RKO (cell line): ENCODE measurements at places on chromosomes 16 and 17.

DNA sequence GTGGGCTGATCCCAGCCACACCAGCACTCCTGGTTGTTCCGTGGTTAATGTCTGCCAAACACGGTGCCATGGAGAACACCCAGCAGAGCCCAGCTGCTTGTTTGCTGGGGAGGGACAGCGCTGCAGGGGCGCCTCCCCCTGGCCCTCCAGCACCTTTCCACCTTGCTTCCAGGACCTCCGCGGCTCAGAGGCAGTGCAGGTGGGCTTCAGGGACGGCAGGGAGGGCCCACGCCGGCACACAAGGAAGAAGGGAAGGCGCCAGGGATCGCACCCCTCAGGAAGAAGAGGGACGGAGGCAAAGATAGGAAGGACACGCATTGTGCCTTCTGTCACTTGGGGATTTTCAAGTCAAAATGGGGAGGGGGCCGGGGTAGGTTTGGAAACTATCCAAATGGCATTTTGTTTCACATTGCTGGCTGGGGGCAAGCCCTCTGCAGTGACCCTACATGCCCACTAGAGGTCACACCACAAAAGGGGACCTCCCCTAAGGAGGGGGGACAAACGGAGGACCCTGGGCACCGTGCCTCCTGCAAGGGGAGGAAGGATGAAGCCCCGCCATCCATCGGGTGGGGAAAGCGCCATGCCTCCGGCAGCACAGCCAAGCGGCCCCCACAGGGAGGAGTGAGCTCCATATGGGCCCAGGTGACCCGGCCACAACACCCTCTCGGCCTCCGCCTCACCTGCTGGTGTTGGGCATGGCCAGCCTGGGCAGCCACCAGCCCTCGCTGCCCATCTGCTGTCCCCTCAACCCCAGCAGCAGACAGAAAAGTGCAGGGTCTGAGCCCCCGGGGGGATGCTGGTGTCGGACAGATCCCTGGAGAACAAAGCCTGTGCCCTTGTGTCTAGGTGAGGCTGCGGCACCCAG lies 7.5 kb upstream of the C16orf95 start:
- DNase-seq = no peak

- peak; percentile 40 for DNase-seq
These were observed 31.5 kb downstream of the RBL2 start for GRCh38 chr16:53465606-53466280.

GRCh38 chr17:71118039-71118438 lies 948.7 kb downstream of the KCNJ2 start:
- DNase-seq = no peak

- peak; percentile 79 for DNase-seq
These were observed 204.6 kb downstream of the STX8 start for GRCh38 chr17:9371019-9371418.

DNA sequence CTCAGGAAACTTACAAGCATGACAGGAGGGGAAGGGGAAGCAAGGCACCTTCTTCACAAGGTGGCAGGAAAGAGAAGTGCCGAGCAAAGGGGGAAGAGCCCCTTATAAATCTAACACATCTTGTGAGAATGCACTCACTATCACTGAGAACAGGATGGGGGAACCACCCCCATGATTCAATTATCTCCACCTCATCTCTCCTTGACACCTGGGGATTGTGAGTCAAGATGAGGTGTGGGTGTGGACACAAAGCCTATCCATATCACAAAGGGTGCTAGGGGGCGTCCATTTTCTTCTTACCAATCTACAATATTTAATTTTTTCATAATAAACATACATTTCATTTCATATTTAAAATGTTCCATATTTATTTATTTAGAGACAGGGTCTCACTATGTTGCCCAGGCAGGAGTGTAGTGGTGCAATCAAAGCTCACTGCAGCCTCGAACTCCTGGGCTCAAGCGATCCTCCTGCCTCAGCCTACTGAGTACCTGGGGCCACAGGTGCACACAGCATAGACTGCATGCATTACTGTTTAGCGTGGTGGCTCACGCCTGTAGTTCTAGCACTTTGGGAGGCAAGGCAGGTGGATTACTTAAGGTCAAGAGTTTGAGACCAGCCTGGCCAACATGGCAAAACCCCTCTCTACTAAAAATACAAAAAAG lies 26.5 kb upstream of the FAAP100 start:
- DNase-seq = no peak

- no peak for DNase-seq
These were observed 70.2 kb upstream of the GNAO1 start for GRCh38 chr16:56121156-56121500.

GRCh38 chr17:31842195-31843069 lies 16.6 kb downstream of the COPRS start:
- DNase-seq = peak; percentile 55

- peak; percentile 90 for DNase-seq
These were observed 669 bp downstream of the RNF167 start for GRCh38 chr17:4940555-4941318.

GRCh38 chr17:8732406-8733085 lies 12.1 kb downstream of the CCDC42 start:
- DNase-seq = no peak

DNA sequence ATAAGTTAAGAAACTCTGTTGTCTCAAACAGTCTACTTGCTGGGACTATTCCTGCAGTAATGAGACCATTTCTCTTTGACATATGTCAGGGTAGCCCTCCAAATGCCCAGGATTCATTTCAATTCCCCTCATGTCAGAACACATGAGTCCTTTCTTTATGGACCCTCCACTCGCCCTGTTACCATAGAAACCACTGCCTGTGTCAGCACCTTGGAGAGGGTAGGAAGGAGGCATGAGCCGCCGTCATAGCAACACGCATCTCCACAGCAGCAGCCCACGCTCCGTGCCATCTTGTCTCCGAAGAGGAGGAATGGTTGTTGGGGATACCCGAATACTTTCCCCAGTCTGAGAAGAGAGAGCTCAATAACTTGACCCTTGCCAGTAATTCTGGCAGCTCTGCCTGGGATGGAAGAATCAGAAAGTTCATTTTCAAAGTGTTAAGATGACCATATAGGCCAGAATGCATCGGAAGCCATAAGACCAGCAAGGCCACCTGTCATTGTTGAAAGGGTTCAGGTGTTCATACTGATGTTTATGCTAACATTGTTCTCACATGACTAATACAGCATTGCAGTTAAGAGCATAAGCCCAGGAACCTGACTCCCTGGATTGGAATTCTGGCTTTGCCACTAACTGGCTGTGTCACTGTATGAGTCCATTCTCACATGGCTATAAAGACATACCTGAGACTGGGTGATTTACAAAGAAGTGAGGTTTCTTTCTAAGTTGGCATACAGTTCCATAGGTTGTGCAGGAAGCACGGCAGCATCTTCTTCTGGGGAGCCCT lies 141.3 kb downstream of the ABCC12 start:
- peak; percentile 49 for DNase-seq

DNA sequence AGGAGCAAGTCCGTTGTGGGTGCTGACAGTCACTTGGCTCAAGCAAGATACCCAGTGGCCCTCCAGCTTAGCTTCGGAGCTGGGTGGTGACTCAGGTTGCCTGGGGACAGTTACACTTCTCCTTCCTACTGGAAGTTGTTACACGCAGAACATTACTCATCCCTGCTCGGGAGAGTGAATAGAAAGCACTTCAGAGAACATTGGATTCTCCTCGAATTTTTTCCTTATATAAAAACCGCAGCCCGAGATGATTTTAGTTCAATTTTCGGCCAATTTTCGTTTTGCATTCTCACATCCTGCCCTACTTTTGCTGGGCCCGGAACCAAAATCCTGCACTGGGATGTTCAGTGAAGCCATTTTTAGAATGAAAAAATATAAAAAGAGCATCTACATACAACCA lies 99.7 kb downstream of the ELAC2 start:
- no peak for DNase-seq

GRCh38 chr17:2369039-2369438 lies 31.7 kb downstream of the SGSM2 start:
- DNase-seq = no peak
